ENCODE measurements at places on chromosomes 1 and 21.

GRCh38 chr1:24316645-24317044, 2.5 kb upstream of the GRHL3 start:
- DNase-seq: no peak

DNA sequence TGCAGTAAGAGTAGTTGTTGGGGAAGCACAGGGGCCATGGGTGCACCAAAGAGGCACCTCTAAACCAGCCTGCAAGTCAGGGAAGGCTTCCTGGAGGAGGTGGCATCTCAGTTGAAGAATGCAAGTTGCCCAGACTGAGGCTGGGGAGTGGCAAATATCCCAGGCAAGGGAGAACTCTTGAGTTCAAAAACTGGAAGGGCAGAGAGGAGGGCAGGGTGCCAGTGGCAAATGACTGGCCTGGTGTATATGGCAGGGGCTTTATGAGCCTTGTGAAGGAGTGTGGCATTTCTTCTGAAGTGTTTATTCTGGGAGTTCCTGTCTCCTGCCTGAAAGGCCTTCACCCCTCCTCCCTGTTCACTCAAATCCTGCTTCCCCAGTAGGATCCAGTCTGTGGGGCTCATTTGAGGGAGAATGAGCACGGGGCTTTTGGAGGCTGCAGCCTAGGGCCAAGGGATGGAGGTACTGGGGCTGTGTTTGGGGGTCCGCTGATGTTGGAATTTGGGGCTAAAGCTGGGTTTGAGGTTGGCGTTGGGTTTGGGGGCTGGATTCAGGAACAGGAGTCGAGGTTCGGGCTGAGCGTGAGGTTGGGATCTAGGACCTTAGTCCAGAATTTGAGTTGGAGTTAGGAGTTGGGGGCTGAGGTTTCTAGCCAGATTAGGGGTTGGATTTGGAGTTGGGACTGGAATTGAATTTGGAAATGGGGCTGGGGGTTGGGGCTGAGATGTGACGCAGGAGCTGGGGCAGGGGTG, at the start of gene TMEM125:
Gene TMEM125, plus strand, starts transcription at position 357 of the 749 bp plus-strand sequence. CDS start 2,740 bp downstream, outside the sequence.
- DNase-seq: peak; percentile 31

DNA sequence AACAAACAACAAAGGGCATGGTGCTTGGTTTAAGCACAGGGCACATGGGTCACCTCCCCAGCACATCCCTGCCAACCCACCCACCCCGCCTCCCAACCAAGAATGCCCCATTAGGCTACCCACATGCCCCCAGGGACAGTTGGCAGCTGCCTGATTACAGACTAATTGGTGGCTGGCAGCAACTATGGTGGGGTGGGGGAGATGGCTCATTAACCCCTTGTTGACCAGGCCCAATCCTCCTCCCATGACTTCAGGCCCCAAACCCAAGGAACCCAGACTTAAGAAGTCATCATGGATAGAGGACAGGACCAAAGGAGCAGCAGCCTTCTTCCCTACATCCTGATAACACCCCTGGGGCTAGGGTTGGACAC, 1.3 kb downstream of the RIMS3 start:
- no peak for DNase-seq

DNA sequence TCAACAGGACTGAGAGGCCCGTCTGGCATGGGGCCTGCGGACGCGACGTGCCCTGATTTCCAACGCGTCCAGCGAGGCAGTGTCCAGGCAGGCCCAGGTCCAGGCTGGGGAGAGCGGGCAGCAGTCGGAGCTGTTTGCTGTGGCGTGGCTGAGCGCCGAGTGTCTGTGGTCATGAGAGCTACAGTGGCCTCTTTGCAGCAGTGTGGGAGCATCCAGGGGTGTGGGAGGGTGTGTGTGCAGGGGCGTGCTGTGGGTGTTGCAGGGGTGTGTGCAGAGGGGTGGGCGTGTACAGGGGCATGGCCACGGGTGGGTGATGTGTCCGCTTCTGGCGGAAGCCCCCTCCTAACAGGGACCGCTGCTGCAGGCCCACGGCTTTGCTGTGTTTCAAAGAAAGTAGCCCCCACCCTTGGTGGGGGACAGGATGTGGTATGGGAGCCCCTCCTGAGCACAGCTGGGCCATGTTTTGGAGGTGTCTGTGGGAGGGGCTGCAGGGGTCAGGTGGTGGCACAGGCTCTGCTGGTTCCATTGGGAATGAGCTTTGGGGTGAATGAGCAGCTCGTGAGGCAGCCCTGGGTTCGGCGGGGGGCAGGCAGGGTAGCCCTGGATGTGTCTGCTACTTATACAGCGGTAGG, 17.7 kb downstream of the PLCH2 start:
- DNase-seq: no peak

GRCh38 chr21:39673736-39674135, 61.0 kb downstream of the B3GALT5 start:
- no peak for DNase-seq

- DNase-seq: no peak
Observed at GRCh38 chr1:115068826-115069585, 20.3 kb downstream of the TSPAN2 start.

GRCh38 chr21:33078907-33079582, 9.1 kb downstream of the OLIG1 start:
- no peak for DNase-seq

DNA sequence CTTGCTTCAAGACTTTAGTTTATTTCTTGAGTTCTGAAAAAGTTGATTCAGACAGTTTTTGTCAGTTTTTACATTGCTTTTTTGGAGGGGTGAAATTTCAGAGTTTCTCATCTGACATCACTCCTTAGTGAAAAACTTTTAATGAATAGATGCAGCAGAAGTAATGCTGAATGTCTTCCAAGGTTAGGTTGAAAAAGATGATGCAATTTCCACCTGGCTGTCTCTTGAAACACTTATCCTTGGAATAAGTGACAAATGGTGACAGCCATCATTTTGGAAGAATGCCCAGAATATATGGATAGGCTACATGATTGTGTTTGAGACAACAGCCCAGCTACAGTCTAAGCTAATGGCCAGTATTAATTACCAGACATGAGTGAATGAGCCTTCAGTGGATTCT, 140.8 kb downstream of the ZNF644 start:
- no peak for DNase-seq

- DNase-seq: no peak
Observed at GRCh38 chr1:222394224-222394623, 153.7 kb downstream of the HHIPL2 start.

GRCh38 chr1:156284112-156284511, at the start of gene TMEM79:
TMEM79 (plus strand) TSS chr1:156284325; CDS start chr1:156285227, 902 bp downstream.
- DNase-seq: no peak

DNA sequence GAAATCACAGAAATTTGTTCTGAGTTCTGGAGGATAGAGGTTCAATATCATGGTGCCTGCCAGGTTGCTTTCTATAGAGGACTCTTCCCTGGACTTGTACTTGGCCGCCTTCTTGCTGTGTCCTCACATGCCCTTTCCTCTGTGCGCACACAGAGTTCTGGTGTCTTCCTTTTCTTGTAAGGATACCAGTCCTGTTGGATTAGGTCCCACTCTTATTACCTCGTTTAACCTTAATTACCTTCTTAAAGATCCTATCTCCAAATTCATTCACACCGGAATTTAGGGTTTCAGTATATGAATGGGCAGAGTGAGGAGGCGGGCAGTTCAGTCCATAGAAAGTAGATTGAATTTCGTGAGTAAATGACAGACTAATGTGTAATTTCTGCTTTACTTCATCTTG, 413.9 kb downstream of the NCAM2 start:
- DNase-seq: no peak

- DNase-seq: no peak
Observed at GRCh38 chr1:24094554-24094953, 17.4 kb downstream of the MYOM3 start.

DNA sequence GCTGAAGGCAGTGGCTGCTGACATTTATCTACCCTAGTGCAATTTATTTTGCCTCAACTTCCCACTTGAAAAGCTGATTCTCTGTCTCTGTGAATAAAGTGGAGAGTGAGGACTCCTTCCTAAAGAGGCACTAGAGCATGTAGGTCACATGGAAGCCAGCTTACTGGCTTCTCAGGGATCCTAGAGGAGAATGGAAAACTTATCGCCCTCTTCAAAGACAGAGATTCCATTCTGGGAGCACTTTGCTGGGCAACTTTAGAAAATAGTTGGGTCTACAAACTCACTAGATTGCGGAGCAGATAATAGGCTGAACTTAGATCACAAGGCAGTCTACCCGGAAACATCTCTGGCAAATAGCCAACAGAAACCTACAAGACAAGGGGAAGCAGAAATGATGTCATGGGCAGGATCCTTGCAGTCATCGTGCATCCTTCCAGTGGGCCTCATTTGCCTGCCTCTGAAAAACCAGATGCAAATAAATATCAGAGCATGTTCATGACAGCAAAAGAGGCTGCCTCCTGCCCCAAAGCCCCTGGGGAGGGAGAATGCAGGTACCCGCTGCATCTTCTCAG, 104.8 kb upstream of the BARHL2 start:
- DNase-seq: no peak

DNA sequence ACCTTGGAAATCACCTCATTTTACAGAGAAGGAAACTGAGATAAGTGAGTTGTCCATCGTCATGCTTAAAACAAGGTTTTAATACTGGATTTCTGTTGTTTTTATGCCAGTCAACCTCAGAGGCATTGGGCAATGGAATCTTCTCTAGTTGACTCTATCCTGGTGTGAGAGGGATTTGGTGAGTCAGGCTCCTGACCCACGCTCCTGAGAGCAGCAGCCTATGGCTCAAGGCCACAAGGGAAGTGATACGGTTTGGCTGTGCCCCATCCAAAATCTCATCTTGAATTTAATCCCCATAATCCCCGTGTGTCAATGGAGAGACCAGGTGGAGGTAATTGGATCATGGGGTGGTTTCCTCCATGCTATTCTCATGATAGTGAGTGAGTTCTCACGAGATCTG, 90.1 kb downstream of the TLR5 start:
- no peak for DNase-seq

GRCh38 chr1:166069390-166069789, 97.4 kb downstream of the FAM78B start:
- DNase-seq: peak; percentile 48

- DNase-seq: no peak
Observed at GRCh38 chr1:221234791-221235190, 355.5 kb downstream of the HLX start.

DNA sequence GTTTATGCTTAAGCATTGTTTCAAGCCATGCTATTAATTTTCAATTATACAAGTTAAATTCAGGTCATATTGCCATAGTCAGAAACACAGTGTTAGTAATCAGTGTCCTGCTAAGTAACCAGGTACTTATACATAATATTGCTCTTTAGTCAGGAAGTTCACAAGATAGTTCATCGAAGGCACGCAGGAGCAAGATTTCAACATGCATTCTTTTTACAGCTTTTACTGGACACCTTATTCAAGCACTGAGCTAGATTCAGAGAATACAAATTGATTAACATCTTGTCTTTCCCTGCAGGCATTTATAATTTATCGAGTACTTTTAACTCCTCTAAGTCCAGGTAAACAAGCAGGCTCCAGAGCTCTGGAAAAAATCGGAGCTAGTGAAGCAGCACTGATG, 202.3 kb upstream of the BRINP3 start:
- no peak for DNase-seq
